ENCODE measurements at places on chromosomes 5 and 9.

- no peak for DNase-seq
Measured at GRCh38 chr5:37849641-37850040, 9.8 kb upstream of the GDNF start.

DNA sequence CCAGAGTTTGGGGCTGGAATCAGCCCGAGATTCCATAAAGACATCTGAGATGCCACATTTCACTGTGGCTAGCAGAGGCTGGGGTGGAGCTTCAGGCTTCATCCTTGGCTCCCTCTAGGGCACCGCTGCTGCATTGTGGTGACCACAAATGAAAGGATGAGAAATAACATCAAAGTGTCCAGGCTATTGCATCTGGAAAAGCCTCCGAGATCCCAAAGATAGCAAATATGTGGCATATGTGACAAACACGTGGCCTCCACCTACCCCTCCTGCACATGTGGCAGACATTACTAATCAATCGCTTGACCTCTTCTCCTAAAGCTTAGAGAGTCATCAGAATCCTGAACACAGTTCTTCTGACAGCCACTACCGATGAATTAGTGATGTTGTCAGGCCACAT lies 4.5 kb downstream of the SPARC start:
- no peak for DNase-seq

DNA sequence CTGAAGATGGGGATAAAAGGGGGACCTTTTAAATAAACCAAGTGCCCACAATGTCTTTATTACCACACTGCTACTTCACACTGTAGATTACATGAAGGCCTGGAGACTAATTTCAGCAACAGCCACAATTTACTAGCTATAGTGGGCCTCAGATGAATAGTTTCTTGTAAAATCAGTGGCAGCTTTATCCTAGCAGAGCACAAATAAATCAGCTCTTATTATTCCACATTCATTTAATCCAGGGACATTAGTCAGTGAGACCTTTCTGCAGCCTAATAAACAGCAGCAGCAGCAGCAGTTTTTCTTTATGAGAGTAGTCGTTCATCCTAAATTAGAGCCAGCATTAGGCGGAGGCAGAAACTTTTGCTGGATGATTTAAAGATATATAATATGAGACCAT lies 542.3 kb downstream of the PSAT1 start:
- no peak for DNase-seq

DNA sequence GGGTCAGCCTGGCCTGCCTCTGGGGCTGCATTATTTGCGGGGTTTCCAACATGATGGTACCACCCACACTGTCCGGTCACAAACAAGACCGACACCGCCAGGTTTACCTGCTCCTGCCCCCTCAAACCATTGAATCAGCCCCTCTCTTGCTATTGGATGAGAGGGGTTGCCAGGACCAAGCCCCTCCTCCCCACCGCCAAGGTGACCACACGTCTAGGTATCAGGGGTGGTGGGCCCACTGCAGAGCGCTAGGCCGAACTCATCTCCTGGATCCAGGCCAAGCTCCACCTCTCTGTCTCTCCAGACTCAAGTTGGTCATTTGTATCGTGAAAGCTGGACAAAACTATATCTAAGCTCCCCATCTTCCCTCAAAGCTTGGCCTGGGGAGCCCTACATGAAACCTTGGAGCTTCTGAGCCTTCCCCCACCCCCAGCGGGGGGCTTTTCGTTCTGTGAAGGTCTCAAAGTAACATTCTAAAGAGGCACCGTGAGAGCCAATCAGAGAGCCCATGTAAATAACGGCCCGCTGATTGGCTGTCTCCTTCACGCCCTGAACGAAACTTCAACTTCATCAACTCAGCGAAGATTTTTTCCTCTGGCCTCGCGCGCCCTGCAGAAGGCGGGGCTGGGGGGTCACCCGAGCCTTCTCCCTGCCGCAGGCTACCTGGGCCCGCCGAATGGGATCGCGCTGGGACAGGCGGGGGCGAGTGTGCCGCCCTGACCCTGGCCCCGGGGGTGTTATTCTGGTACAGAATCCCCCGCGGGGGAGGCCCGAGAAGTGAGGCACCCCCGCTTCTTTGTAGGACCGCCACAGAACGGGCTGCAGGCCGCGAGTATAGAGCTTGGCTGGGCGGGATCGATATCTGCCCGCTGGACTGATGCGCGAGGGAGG lies 49.6 kb upstream of the PSD2 start:
- DNase-seq, result no peak

GRCh38 chr5:167720259-167720658 lies 571.2 kb upstream of the WWC1 start:
- no peak for DNase-seq

GRCh38 chr5:173752653-173753052 lies 135.5 kb upstream of the CPEB4 start:
- DNase-seq, result no peak

Data from stimulated activated CD4-positive, alpha-beta T cell treated with anti-CD3 and anti-CD28 coated beads, Interleukin-12 subunit alpha, Interleukin-12 subunit beta, amount 100 ng/mL, for 48 hours (primary cell).